ENCODE measurements at places on chromosomes 4 and X.

DNA sequence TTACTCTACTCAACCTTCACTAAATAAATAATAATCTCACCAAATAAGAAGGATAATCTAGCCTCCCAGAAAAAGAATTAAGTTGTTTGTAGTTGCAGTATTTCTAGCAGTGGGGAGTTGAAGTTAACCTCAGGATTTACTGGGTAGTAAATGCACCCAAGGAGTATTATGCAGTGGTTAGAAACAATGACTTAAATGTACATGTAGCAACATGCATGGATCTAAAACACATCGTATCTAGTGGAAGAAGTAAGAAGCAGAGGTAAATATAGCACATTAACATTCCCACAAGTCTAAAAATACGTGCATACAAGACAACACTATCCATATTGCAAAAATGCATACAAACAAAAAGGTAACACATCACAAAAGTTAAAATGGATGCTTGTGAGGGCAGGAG is 44.2 kb upstream of the SMAD1 start:
- DNase-seq, result no peak

- no peak for DNase-seq
Observed at GRCh38 chr4:2804449-2804972, 11.6 kb downstream of the SH3BP2 start.

- no peak for DNase-seq
Observed at GRCh38 chr4:40865696-40866095, 115.9 kb downstream of the NSUN7 start.

DNA sequence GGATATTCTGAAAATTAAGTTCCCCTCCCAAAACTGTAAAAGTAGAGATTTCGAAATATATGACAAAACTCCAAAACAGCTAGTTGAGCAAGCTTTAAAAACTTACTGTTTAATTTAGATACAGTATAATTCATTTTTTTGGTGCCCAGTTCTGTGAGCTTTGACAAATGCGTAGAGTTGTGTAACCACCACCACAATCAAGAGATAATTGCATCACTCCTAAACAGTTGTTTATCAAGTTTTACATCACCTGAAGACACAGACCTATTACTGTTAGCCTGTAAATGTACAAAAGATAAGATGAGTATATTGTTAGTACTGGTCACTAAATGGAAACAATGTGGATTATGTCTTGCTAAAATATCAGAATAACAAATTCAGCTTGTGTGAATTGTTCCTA is 62.3 kb downstream of the ALG13 start:
- DNase-seq, result no peak

DNA sequence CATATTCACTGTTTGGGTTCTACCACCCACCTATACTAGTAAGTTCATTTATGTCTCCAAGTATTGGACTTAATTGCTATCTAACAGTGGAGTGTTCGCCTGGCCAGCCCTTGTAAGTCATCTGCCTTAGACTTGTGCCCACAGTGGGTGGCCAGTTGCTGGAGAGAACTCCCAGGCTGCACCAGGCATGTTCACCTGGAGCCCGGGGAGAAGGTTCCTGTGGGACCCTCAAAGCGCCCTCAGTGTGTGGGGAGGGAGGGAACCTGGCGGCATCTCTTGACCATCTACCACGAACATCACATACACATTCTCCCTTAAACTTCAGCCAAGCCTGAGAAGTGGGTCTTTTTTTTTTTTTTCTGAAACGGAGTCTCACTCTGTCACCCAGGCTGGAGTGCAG is 138.1 kb downstream of the CPZ start:
- no peak for DNase-seq

DNA sequence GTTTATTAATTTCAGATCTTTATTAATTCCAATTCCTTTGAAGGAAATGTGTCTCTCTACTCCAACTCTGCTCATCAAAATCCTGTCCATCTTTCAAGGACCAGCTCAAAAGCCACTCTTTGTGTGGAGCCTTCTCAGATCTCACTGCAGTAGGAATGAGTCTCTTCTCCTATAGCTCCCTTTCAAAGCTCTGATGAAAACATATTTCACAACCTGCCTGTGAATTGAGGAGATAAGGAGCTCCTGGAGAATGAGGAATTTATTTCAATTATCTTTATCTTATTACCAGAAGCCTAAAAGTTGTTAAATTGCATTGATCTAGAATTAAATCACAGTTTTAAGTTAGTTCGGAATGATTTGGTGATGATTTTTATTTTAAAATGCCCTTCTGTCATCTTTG is 92.6 kb upstream of the TRPC3 start:
- DNase-seq, result no peak

DNA sequence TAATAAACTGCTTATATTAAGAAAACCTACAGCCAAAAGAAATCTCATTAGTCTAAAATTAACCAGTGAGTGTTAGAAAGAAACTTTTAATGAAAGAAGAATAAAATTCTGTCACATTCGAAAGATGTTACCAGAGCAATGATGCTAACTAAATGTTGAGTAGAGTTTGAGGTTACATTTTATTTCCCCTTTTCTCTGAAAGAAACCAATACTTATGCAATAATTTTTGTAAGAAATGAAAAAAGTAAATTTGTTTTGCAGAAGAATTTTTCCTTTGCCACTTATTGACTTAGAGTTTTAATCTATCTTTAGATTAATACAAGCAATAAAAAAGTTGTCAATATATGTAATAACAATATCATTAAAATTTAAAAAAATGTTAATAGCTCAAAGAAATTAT is 574.0 kb upstream of the GALNTL6 start:
- DNase-seq, result no peak

- DNase-seq, result no peak
Observed at GRCh38 chr4:147847751-147848590, 116.1 kb downstream of the ARHGAP10 start.

DNA sequence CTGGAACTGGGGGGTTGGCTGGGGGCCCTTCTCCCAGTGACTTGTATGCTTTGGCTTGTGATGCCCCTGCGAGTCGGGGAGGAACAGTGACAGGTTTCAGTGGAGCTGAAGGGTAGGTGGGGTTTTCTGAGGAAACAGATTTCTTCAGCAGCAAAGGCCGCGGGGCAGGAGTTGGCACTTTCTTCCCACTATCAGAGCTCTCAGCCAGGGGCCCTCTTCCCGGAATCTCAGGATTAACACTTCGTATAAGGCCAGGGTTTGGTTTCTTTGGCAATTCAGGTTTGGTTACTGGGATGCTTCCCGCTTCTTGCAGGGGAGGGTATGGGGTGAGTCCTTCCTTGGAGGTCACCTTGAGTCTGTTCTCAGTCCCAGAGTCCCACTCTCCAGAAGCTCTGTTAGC is 75.4 kb downstream of the RPS3A start:
- DNase-seq, result no peak

DNA sequence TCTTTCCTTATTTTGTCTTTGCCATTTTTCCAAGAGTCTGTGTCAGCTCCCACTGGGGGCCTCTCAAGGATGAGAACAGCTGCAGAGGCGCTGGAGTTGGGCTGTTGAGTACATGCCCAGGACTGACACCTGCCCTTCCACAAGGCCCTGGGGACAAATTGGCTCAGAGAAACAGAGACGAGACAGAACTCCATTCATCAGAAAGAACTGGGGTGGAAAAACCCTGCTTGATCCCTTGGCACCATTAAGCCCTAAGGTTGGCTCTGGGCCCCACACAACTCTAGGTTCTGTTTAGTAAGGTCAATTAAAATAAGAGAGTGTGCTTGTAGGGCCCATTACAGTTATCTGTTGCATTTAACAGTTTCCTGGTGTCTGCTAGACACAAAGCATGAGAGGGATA is 63.6 kb downstream of the DCX start:
- no peak for DNase-seq

DNA sequence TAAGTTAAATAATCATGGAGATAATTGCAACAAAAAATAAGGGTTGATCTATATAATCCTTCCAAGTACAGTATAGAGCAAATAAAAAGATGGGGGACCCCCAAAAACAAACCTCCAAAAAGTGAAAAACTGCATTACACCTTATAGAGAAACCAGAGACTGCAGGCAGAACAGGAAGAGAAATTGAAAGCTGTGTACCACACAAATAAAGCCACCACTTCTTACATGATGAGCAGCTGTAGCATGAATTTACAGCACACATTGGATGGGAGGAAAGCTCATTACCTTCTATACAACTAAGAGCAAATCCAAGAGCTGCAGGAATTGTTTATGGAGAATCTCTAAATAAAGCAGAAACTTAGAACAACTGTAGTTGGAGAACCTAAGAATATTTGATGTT is 152.4 kb upstream of the PDE5A start:
- no peak for DNase-seq

DNA sequence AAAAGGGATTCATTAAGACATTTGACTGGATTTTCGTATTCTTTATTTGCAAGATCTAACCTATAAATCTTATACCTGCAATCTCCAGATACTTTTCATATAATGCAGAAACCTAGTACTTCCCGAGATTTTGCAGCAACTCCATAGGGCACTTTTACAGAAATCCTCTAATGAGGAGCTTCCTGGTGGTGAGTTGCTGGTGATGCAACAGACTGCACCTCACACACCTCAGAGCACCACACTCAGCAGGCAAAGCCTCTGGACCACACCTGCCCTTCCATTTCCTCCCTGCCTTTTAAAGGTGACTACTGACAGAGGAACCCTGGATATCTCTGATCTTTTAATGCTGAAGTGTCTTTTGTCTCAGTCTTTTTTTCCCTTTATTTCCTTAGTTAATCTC is 289.4 kb downstream of the TRAM1L1 start:
- DNase-seq, result no peak

- no peak for DNase-seq
Observed at GRCh38 chr4:124874172-124874450, 161.6 kb upstream of the ANKRD50 start.

- peak; percentile 17 for DNase-seq
Observed at GRCh38 chr4:15410750-15411149, 17.1 kb upstream of the C1QTNF7 start.

DNA sequence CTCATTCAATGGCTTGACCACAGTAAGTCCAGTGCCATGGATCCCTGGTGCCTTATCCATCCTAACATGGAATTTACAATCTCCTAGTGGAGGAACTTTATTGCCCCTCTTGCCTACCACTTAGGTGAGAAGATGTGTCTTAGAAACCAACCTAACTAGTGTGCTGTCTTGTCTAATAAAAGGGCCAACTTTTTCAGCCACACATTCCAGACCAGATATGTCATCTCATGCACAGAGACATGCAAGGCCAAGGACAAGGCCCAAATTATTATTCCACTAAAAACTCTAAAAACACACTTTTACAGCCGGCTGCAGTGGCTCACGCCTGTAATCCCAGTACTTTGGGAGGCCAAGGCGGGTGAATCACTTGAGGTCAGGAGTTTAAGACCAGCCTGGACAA is 10.6 kb upstream of the PRDX4 start:
- DNase-seq, result no peak

- DNase-seq, result no peak
Observed at GRCh38 chr4:56799161-56799759, 22.2 kb downstream of the SPINK2 start.

DNA sequence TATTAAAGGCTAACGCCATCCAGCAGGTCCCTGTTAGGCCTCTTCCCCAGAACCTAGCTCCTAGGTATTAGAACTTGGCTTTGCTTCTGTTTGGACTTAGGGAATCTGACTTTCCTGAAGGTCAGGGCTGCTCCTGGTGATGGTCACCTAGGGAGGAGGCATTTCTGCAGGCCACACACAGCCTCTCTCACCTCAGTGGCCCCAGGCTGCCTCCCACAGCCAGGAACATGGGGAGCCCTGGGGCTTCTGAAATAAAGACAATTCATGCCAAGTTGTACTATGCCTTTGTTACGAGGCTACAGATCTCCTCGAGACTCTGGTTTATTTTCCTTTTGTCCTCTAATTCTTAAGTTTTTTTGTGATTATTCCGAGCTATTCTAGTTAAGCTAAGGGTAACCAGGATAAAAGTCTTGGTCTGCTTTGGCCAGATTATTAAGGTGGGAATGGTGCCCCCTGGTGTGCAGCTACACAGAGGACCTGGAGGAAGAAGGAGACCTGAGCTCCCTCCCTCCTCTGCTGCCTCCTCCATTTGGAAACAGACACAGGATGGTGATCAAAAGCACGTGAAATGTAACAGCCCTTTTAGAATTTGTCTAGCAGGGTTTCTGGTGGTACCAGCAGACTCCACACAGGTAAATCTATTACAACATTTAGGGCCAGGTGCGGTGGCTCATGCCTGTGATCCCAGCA is 131.0 kb downstream of the DCLK2 start:
- DNase-seq, result no peak

DNA sequence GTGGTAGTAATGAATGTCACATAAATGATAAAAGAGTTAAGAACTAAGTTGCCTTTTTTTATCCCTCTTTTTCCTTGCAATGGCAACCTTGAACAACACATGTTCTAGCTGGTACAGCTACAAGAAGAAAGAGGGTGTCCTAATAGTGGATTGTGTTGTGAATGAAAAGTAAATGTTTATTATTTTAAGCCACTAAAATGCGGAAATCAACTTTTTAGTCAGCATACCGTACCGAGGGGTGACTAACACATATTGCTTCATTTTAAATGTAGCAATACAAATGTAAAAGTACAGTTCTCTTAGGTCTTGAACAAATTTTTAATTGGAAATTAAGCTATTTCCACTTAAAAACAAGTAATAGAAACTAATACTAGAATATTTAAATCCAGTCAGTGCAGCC is 17.7 kb upstream of the AP1AR start:
- no peak for DNase-seq

DNA sequence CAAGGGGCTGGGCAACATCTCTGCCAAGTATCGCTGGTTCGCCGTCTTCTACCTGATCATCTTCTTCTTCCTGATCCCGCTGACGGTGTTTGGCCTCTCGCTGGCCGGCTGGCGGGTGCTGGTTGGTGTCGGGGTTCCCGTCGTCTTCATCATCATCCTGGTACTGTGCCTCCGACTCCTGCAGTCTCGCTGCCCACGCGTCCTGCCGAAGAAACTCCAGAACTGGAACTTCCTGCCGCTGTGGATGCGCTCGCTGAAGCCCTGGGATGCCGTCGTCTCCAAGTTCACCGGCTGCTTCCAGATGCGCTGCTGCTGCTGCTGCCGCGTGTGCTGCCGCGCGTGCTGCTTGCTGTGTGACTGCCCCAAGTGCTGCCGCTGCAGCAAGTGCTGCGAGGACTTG is 20.6 kb downstream of the SLC34A2 start:
- DNase-seq, result no peak

GRCh38 chrX:74422576-74423288 is 1.4 kb downstream of the SLC16A2 start:
- peak; percentile 3 for DNase-seq

GRCh38 chr4:48801016-48801715 is 21.1 kb upstream of the FRYL start:
- DNase-seq, result no peak

DNA sequence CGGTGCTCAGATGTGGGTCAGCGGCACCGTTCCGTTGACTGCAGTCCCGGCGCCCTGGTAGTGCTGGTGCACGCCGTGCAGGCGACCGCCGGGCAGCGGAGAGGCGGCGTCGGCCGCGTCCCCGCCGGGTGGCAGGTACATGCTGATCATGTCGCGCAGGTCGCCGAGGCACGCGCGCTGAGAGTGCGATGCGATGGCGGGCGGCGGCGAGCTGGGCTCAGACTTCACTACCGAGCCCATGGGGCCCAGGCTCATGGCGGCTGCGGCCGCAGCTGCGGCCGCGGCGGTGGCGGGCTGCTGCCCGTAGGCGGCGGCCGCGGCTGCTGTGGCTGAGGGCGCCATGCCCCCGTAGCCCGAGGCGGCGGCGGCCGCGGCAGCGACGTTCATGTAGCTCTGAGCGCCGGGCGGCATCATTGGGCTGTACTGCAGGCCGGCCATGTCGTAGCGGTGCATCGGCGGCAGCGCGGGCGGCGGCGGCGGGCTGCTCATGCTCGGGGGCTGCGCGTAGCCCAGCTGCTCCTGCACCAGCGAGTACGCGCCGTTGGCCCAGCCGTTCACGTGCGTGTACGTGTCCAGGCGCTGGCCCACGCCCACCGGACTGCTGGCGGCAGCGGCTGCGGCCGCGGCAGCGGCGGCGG is 1.0 kb downstream of the SOX3 start:
- no peak for DNase-seq

Measured in stimulated activated naive CD8-positive, alpha-beta T cell treated with anti-CD3 and anti-CD28 coated beads, Interleukin-15, amount 100 ng/mL, for 72 hours (primary cell).